Liver (tissue), 10 donors: ENCODE measurements at places on chromosomes 3 and 15. TPM values are rescaled to one million over a fixed set of nuclear protein-coding genes. Genes with fewer than 3 reads are reported as not detected.

DNA sequence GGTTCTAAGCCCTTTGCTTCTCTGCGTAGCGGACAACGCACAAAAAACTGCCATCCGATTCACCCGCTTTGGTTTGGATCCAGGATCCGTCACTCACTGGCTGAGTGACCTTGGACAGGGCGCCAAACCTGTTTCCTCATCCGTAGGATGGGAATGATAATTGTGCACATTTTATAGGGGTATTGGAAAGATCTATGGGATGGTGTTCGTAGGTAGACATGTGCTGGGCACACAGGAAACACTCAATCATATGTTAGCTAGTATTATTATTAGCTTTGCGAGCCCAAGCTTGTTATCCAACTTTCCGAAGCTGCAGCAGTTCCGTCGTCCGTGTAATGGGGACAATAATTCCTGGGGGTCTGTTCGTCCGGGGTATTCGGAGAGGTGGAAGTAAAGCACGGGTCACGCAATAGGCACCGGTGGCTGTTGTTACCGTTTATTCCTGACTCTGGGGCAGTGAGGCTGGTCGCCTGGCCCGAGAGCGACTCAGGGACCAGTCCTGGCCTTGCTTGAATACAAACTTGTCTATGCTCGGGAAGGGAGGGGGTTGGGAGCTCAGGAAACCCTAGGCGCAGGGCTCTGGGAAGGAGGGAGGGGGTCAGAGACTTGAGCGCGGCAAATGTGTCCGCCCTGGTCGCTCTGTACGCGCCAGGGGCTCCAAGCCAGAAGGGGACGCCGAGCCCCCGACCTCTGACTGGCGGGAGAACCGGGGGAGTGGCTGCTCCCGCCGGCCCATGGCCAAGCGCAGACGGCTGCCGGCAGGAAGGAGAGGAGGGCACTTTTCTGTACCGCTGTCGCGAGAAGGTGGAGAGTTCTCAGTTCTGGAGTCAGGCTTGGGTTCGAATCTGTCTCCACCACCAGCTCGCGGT, 1.3 kb downstream of the SPSB4 start:
- no peak for DNase-seq

- no peak for DNase-seq
Observed at GRCh38 chr3:113174304-113174703, 37.1 kb upstream of the BOC start.

DNA sequence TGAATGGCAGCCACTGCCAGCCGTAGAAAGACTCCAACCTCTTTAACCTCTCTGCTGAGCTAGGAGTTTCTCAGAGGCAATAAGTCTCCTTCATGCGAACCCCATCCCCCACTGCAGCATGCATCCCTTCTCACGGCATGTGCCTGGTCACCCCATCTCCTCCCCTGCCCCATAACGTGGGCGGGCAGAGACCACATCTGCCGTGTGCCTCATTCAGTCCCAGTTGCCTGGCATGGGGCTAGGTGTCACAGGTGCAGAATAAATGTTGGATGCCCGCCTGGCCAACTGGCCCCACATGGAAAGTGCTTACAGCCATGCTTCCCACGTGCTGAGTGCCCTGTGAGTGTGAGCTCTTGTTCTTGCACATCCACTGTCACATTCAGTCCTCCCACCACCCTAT, 43.5 kb upstream of the NTRK3 start:
- DNase-seq, result no peak

GRCh38 chr15:59307165-59307537, 65.5 kb downstream of the MYO1E start:
- DNase-seq, result no peak

DNA sequence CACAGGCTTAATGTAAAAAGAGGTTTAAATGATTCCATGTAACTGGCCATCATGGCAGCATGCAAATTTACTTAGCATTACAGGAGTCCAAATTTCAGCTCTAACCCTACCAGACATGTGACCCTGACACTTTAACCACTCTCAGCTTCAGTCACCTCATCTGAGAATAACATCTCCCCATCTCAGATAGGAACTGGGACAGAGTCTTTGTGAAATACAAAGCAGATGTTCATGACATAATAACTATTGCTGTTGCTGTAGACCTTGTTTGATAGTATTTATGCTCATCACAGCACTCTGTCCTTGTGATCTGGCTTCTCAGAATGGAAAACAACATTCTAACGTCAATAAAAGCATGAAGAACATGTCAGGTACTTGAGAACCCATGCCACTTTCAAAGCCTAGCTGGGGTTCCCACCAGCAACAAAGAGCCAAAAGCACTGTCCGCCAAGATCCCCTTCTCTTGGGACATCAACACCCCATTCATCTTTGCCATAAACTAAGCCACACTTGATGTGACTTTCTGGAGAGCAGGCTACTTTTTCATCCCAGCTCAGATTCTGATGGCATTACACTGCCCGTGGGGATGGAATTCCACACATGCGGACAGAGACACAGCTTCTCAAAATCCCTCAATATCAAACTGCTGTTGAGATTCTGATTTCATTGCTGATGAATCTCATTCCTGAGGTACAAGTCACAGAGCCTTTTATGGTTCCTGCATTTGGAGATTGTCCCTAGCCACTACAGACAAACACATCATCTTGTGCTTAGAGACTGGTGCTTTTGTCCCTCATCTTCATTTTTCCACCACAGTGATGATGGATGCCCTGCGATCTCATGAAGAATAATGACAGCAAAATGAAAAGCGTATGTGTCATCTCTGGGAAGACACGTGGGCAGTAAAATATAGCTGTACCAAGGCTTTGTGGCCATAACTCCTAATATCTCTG, 202.7 kb downstream of the TNIK start:
- DNase-seq, result no peak

GRCh38 chr3:94036909-94037507, 8.6 kb upstream of the STX19 start:
- DNase-seq, result no peak

- no peak for DNase-seq
Observed at GRCh38 chr3:190645932-190646460, 132.1 kb downstream of the IL1RAP start.

GRCh38 chr3:146117406-146118285, 43.3 kb downstream of the PLOD2 start:
- DNase-seq, result no peak

GRCh38 chr15:36682101-36682500, 102.7 kb downstream of the CDIN1 start:
- no peak for DNase-seq

GRCh38 chr3:178750639-178751300, 214.5 kb downstream of the KCNMB2 start:
- no peak for DNase-seq

The PYGO1 gene
- 0.25 TPM for total RNA-seq

The TNFSF10 gene
- total RNA-seq, result 67.1 TPM

The ITIH1 gene
- 1,022 TPM for total RNA-seq

The RASGRF1 gene
- total RNA-seq, result 0.28 TPM

The SI gene
- not detected for total RNA-seq

The SCAANT1 gene
- not detected for total RNA-seq

The SOX14 gene
- not detected for total RNA-seq

The CDHR4 gene
- total RNA-seq, result not detected
